ENCODE measurements at places on chromosomes 7 and 10.

GRCh38 chr10:50310560-50311174, 59.4 kb upstream of the ASAH2 start:
- DNase-seq = no peak

GRCh38 chr7:37826825-37827224, 21.6 kb upstream of the NME8 start:
- no peak for DNase-seq

GRCh38 chr7:94449151-94449725, 54.5 kb downstream of the COL1A2 start:
- DNase-seq = peak; percentile 62

DNA sequence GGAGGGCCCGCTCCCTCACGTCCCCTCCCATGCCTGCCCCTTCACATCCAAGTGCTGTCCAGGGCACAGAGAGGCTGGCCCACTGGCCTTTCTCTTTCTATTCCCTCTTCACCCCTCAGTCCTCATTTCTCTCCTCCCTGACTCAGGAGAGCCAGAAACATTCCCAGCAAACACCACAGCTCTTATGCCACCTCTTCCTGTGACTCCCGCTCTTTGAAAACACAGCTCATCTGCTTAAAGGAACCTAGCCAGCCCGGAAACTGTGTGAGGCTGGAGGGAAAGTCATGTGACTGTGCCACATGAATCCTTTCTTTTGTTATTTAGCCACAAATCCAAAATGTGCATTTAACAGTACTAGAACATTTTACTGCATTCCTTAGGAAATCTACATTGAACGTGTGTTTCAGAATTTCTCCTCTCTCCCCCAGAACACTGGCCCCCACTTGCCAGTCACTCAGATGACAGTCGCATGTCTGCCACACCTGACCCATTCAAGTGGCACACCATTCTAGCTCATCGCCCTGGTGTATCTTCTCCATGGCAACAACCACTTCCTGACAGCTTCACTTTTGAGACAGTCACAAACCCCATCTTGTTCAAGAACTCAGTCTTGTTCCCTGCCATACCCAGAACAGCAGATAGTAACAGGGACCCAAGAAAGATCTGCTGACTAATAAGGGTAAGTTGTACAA, 42.8 kb downstream of the GRB10 start:
- DNase-seq = no peak

- no peak for DNase-seq
Observed at GRCh38 chr10:30455816-30456215, 21.8 kb downstream of the MAP3K8 start.

GRCh38 chr7:17402628-17403278, 104.3 kb downstream of the AHR start:
- no peak for DNase-seq

GRCh38 chr10:112981553-112981952, 31.5 kb downstream of the TCF7L2 start:
- no peak for DNase-seq

DNA sequence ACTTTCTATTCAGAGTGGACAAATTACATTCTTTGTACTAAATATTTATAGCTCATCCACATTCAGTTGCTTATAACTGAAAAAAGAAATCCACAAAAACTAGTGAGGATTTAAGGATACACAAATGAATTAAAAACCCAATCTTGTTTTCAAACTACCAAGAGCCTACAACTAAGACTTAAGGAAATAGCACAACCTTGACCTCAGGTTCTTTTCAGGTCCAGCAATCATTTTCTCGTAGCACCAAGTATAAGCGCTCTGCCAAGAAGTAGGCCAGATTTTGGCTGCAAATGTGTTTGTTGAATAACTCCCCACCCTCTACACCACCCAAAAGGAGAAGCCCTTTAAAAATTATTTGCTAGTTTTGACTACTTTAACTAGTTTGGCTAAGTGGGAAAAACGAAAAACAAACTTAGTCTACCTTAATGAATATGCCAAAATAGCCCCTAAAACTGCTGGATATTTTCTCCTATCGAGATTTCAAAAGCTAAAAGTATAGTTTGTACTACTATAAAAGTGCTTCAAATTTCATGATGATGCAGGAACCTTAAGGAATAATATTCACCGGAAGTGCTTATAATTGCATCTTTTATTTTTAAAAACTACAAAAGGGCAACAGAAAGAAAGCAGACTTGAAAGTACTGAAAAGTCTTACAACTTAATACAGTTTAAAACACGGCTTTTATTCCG, 2.7 kb upstream of the KMT2E start:
- DNase-seq = peak; percentile 40

GRCh38 chr10:60913071-60913470, 30.9 kb downstream of the RHOBTB1 start:
- no peak for DNase-seq

DNA sequence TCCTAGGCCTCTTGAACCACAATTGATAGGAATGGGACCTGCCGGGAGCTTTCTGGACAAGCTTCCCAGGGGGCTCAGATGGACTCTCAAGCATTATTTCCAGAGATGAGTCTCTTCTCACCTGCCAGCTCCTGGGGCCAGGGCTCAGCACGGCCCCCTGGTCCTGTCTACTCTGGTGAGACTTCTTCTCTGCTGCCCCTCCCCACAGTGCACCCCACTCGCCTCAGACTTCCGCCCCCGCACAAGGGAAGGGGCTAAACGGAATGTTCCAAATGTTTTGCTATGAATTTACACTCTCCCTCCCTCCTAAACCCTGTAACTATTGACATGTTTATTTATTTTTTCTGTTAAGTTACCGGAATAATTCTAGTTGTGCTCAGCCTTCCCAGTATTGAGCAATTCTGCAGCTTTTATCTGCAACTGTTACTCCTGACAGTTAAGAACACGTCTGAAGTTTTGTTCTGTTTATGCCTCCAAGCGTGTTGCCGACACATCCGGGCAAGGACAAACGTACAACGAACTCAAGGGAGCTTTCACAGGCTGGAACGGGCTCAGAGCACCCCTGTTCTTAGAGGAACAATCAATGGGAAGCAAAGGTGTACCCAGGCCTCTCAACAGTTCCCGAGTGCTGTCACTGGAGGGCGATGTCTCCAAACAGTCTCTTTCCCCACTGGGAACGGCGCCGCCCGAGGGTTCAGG, 55.2 kb downstream of the FHIP2A start:
- DNase-seq = peak; percentile 56

- DNase-seq = no peak
Observed at GRCh38 chr10:72030762-72031543, 57.4 kb downstream of the SPOCK2 start.

DNA sequence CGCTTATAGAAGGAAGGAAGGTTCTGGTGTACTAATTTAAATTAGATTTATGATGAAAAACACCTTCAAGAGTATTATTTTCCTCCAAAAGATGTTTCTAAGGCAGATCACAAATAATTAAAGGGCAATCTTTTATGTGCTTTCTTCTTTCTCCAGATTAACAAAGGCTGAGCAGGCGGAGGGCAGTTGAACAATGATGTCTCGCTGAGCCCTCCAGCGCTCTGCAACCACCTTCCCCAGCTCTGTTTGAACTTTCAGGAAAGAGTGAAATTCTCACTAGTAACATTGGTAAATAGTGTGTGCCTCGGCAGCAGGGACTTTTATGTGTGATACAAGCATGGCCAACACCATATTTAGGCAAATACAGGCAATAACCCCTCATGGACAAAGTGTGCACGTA, 379.1 kb upstream of the MKI67 start:
- DNase-seq = no peak

DNA sequence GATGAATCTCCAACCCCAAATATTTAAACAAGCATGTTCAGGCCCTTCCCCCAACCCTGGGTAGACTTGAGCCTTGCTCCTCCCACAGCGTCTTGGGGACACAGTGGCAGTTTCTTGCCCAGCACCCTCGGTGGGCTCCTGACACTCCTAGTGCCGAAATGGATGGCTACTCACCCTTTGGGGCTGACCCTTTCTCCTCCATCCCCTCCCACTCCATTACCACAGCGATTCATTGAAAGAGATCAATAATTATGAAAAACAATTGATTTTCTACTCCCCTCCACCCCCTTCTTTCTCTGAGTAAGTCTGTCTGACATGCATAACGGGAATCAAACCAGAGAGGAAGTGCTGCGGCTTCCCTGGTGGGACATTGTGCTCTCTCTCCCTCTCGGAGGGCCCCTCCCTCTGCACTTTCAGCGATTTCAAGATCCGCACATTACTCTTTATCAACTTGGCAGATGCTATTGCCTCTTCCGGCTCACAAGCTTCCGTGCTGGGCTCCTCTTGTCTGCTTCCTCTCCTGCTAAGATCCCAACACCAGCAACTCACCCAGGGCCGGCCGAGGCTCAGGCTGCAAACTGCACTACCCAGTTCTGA, 79.0 kb upstream of the PLXNA4 start:
- DNase-seq = peak; percentile 77

- no peak for DNase-seq
Observed at GRCh38 chr7:64687249-64687648, 21.3 kb downstream of the ZNF107 start.

DNA sequence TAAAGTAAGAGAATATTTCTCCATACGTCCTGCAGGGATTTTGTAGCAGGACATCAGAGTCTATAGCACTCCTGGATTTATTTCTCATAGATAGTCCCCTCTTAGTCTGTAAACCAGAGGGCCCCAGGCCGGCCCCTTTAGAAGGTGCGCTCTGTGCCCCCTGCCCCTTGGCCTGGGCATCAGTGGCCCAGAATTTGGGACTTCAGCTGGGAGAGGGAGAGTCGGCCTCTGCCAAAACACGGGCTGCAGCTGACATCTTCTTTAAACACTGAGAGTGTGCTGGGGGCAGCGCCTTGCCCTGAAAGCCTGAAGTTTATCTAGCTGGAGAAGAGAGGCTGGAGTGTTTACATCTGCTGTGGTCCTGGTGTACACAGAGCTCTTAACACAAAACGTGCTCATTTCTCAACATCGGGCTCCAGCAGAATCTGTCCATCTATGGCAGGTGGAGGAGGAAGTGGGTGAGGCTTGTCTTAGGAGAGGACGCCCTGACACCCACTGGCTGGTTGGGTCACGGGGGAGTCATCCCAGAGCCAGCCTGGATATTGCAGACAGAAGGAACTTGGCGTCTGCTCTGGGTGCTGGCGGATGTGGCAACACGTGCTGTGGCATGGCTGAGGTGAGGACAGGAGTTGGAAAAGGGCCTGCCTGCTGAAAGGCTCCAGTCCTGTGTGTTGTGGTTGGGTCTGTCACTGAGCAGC, 5.0 kb upstream of the TACR2 start:
- DNase-seq = no peak

DNA sequence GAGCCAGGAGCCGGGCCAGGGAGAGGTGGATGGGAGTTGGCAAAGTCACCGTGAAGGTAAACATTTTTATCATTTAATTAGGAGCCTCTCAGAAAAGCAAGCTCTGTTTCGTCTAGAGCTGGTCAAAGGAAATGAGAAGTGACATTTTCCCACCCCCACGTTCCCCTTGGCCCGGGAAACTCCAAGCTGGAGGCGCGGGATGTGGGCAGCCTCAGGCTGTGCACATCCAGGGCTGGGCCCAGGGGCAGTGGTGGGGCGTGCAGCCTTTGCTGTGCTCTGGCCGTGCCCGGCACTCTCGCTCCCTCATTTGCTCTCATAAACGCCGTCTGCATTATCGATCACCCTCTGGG, 135.6 kb upstream of the RET start:
- DNase-seq = no peak

GRCh38 chr10:1660386-1660785, 76.9 kb downstream of the ADARB2 start:
- DNase-seq = no peak

GRCh38 chr7:11557627-11558026, 274.4 kb downstream of the THSD7A start:
- DNase-seq = no peak

GRCh38 chr7:78383096-78383880, 584.7 kb downstream of the PHTF2 start:
- no peak for DNase-seq

- DNase-seq = no peak
Observed at GRCh38 chr7:76282344-76283253, 19.9 kb upstream of the HSPB1 start.

GRCh38 chr10:59838085-59838789, 68.1 kb downstream of the CCDC6 start:
- no peak for DNase-seq

GRCh38 chr7:15440482-15440881, 121.3 kb downstream of the AGMO start:
- DNase-seq = no peak

GRCh38 chr7:69622014-69622835, 23.9 kb downstream of the AUTS2 start:
- DNase-seq = no peak
